MM.1S (cell line): ENCODE measurements at places on chromosomes 4 and X.

- DNase-seq: no peak
These were observed 210.5 kb downstream of the ADAMTS3 start for GRCh38 chr4:72358483-72358882.

- no peak for DNase-seq
These were observed 44.8 kb downstream of the GRIA2 start for GRCh38 chr4:157265281-157265680.

DNA sequence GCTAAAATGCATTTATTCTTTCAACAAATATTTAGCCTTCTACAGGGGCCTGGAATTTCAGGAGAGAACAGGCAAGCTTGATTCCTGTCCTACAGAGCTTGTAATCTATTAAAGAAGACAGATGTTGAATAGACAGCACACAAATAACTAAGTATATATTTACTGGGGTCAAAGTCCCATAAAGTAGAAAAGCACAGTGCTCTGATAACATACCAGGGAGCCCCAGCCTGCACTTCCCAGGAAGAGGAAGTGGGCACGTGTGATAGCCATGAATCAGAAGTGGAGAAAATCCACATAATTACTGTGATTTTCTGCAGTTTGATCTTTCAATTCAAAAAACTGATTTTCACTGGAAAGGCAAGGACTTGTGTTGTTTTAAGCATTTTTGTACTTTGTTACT, 129.1 kb downstream of the EGF start:
- no peak for DNase-seq

DNA sequence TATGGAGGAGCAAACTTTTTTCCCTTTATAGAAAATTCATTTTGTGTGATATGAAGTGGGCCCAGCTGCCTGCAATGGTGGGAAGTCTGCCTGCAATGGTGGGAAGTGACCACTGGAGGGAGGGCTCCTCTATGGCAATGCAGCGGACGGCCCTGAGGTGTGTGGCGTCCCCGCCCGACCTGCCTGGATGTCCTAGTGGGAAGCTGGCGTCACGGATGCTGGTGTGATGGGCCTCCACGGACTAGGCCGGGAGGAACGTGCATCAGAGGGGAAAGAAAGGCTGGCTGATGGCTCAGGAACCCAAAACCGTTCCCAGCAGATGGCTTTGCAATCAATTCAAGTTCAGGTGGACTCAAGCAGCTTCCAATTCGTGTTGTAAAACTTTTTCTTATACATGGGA, 177.9 kb downstream of the AFAP1 start:
- DNase-seq: peak; percentile 31
